Lung microvascular endothelial cell (primary cell): ENCODE measurements at places on chromosomes 6 and 20. TPM values are rescaled to one million over a fixed set of nuclear protein-coding genes. Genes with fewer than 3 reads are reported as not detected.
A peak's percentile ranks its signal among the peaks of the same experiment; 100 is the strongest.

SRF gene
- 8.3 and 12.7 TPM in 2 replicates for total RNA-seq

CYP21A2 gene
- total RNA-seq = not detected in 2 replicates

GABRR1 gene
- total RNA-seq = not detected in 2 replicates

DNA sequence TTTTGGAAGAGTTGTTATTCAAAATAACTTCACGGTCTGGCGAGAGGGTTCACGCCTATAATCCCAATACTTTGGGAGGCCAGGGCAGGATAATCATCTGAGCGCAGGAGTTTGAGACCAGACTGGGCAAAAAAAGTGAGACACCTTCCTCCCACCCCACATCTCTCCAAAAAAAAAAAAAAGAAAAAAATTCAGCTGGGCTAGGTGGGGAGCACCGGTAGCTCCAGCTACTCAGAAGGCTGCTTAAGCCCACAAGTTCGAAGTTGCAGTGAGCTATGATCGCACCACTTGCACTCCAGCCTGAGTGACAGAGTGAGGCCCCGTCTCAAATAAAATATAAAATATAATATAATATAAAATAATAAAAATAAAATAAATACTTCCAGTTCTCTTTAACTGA is 10.4 kb downstream of the OR2B2 start:
- DNase-seq = no peak

DNA sequence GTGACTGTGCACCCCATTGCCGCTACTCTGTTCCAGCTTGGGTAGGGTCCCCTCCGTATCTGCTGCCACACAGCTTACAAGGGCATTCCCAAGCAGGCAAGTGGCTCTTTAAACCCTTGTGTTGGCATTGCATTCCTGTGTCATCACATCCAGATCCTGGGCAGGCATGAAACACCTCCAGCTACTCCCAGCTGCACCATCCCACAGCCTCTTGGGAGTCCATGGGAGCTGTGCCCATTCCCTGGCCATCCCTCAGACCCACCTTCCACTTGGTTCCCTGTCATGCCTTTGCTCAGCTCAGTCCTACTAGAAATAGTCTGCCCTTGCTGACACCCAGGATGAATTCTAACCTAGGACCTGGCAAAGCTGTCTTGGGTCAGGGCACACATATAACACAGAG is 87.7 kb downstream of the PSMG4 start:
- DNase-seq = no peak

GRCh38 chr6:26175428-26176181 is 88.4 kb downstream of the HFE start:
- peak; percentile 70 for DNase-seq

DNA sequence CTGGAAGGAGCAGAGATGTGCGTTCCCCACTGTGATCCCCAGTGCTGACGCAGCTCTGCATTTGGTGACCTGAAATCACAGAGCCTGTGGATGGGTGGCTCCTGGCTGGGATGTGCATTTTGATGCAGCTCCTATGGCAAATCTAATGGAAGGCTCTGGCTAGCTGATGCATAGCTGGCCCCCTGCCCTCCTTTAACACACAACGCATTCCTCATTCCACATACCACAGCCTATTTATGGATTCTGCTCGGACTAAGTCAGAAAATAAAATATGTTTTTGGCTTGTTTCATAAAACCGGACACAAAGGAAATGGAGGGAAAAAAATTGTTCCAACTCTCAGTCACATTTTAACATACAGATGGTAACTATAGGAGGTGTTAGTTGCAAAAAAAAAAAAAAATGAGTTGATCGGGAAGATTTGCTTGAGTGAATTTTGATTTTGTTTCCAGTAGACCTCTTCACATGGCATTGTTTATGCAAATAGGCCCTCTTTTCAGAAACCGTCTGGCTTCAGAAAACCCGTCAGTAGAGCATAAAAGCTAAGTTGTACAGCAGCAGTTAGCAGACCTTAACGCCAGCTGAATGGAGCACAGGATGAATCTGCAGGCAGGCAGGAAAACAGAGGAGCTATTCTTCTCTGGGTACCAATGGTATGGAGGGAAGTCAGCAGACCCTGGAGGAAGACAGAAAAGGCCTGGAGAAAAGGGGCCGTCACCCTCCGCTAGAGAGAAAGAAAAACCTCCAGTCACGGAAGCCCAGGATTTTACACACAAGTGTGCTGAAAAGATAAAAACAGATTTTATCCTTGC is 215.4 kb downstream of the HDGFL1 start:
- DNase-seq = no peak

DNA sequence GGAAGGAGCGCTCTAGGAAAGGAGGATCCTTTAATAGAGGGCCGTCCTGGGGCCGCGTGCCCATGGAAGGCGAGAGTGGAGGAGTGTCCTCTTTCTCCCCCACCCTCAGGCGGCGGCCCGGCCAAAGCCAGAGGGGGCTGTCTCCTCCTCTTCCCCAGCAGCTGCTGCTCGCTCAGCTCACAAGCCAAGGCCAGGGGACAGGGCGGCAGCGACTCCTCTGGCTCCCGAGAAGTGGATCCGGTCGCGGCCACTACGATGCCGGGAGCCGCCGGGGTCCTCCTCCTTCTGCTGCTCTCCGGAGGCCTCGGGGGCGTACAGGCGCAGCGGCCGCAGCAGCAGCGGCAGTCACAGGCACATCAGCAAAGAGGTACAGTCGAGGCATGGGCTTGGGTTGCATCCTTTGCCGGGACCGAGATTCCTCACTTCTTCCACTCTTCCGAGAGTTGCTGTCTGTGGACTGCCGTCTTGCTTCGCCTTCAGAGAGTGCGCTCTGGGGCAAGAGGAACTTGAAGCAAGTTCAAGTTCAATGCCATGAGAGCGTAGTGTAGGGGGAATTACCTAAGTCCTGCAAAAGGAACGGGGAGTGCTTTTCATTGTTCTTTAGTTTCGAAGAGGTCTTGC is at the start of gene LAMA2:
Gene LAMA2 (plus strand): TSS at position 148 of the 621 bp plus-strand sequence. CDS start 108 bp downstream, at position 256.
- DNase-seq = peak; percentile 13

DNA sequence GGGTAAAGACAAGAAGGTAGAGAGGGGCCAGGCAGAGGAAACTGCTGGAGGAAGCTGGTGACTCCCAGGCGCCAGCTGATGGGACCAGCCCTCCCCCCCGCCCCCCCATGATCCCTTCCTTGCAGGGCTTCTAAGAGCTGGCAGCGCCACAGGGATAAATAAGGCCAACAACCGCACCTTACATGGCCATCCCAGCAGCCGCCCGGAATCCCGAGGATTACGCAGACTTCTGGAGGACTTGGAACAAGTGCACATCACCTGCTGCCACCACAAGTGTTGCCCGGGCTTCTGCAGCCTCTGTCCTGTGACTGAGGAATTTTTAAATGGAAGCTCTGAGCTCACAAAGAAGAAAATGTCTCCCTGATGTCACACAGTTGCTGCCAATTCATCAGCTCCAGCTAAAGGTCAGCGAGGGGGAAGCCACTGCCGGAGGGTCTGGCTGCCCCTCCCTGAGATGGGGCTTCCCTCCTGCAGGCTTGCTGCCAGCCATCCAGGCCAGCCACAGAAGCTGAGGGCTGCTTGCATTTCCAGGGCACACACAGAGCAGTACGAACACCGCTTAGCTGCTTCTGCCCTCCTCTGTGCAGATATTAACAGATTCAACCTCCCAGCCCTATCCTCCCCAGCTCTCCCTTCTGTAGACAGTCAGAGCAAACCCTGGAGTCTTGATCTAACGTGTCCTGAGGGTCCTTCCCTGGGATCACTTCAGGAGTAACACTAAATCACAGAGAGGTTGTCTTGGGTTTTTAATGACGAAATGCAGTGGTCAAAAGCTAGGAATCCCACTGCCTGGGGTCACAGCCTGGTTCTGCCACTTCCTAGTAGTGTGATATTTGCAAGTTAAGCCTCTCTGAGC is 38.6 kb upstream of the PIM1 start:
- peak; percentile 51 for DNase-seq

GRCh38 chr20:47352332-47353238 is 3.9 kb downstream of the ZMYND8 start:
- peak; percentile 63 for DNase-seq

DNA sequence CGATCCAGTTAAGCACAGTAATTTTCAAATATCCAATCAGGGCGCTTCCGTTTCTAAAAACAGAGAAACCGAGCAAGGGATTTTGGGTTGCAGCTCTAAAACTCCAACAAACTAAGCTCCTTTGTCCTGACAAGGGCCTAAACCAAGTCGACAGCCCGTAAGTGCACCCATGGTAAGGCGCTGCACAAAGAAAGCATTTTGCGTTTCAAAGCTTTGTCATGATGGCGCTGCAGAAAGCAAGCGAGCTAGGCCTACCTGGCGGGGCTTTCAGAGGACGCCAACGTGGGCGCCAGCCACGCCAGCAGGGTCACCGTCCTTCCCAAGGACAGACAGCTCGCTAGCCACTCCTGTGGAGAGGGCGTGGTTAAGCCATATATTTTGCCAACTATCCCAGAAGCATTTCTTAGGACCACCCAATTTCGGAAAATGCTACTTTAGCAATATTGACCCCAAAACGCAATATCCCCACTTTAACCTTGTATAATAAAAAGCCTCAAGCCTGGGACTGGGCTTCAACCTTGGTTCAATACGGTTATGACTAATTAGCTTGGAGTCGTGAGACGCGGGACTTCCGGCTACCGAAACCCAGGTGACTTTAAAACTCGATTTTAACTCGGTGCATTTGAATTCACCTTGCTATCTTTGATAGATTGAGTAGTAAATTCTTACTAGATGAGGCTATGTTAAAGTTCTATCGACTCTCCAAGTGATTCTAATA is 53.8 kb downstream of the TRIM38 start:
- DNase-seq = no peak

- DNase-seq = no peak
These were observed 62.8 kb downstream of the ZFAND3 start for GRCh38 chr6:37882292-37882691.
